ENCODE measurements at places on chromosomes 6 and 20. TPM values are rescaled to one million over a fixed set of nuclear protein-coding genes. Genes with fewer than 3 reads are reported as not detected.

Gene DNMT3B
- total RNA-seq, result 10.0 TPM

Gene CCN5
- not detected for total RNA-seq

Gene E2F1
- 74.5 TPM for total RNA-seq

Gene PAX1
- not detected for total RNA-seq

Gene SLC2A10
- total RNA-seq, result not detected

Gene DOP1A
- 18.9 TPM for total RNA-seq

Gene B4GALT5
- total RNA-seq, result 13.3 TPM

Gene TXLNB
- 0.65 TPM for total RNA-seq

Gene MYBL2
- total RNA-seq, result 129 TPM

Gene CTAGE9
- total RNA-seq, result not detected

Gene IBTK
- total RNA-seq, result 24.4 TPM

GRCh38 chr6:155327326-155328073 lies 13.2 kb upstream of the TFB1M start:
- DNase-seq, result peak; percentile 71

- DNase-seq, result peak; percentile 84
Measured at GRCh38 chr20:846894-847278, 13.4 kb downstream of the FAM110A start.

DNA sequence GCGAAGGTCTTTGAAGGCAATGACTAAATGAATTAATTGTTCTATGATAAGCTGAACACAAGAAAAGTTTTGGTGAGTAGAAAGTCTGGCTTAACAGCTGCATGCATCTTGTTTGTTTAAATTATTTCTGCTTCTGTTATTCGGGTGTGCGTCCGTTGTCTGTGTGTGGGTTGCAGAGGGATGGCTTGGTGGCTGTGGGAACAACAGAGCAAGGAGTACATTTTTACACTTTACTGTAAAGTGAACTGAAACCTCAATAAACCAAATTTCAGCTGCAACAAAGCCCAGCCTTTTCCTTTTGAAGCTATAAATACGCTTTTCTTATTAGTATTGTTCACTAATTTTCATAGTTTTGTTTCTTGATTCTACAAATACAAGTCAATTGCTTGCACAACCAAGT lies 3.5 kb upstream of the LAMP5 start:
- DNase-seq, result no peak

- DNase-seq, result peak; percentile 84
Measured at GRCh38 chr6:41602864-41603608, 35.2 kb upstream of the MDFI start.

- no peak for DNase-seq
Measured at GRCh38 chr6:135913785-135914184, 62.3 kb downstream of the PDE7B start.

DNA sequence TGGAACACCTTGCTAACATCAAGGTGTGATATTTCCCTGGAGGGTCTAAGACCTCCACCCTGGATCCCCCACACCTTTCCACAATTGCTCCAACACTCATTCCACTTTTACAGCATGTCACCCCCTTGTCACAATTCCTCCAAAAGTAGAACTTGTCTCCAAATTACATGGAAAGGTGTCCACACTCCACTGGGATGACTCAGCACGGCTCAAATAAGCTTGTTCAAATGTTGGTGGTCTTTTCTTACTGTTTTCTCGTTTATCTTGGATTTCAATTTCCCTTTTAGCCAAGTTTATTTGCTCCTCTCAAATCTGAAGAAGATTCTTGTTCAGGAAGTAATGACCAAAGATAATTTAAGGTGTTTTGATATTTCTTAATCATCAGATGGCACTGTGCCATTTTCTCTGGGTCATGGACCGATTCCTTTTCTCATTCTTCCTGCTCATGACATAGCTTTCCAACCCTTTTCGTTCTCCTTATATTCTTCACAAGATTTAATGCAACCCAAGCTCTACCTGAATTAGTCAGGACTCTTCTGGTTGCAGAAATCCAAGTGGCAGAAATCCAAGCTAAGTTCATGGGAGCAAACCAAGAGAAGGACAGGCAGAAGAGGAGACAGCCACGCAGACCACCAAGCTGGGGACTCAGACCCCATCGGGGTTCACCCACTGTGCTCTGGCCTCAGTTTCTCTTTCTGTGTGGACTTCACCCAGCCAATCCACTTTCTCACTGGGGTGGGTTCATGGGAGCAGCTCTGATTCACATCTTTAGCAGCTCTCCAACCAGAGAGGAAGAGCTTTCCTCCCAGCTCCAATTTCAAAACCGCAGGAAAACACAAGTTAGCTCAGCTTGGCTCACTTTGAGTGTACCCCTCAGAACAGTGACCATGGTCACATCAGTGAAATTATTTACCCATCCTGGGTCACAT lies 110.5 kb upstream of the CDYL start:
- DNase-seq, result no peak

- no peak for DNase-seq
Measured at GRCh38 chr20:61560361-61560853, 308.3 kb downstream of the CDH4 start.

DNA sequence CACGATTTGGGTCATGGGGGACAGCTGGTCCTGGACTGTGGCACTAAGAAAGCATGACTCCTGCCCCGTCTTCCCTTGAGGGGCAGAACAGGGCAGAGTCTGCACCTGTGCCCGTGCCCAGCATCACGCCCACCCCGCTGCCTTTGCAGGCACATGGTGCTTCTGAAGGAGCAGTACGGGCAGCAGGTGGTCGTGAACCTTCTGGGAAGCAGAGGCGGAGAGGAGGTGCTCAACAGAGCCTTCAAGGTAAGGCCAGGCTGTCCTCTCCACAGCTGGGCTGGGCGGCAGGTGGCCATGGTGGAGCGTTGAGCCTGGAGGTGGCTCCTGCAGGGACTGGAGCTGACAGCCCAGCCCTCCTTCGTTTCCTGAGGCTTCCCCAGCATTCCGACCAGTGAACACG lies 77.4 kb downstream of the SYNJ2 start:
- no peak for DNase-seq

- no peak for DNase-seq
Measured at GRCh38 chr20:19003366-19004336, 190.1 kb downstream of the SCP2D1 start.

DNA sequence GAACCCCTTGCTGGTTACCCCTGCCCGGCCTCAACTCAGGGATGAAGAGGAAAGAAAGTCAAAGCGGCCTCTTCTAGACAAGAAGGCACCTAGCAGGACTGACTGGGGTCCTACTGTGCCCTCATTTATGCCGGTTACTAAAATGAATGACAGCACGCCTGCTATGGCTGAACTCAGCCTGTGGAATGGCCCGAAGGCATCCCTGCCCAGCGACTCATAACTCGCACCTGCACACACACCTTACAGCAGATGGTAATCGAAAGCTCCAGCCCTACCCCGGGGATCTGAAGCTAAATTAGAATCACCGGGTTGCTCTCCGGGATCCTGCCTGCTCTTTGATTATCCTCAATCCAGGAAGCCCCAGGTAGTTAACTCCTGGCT lies 747 bp upstream of the TXNDC5 start:
- no peak for DNase-seq

DNA sequence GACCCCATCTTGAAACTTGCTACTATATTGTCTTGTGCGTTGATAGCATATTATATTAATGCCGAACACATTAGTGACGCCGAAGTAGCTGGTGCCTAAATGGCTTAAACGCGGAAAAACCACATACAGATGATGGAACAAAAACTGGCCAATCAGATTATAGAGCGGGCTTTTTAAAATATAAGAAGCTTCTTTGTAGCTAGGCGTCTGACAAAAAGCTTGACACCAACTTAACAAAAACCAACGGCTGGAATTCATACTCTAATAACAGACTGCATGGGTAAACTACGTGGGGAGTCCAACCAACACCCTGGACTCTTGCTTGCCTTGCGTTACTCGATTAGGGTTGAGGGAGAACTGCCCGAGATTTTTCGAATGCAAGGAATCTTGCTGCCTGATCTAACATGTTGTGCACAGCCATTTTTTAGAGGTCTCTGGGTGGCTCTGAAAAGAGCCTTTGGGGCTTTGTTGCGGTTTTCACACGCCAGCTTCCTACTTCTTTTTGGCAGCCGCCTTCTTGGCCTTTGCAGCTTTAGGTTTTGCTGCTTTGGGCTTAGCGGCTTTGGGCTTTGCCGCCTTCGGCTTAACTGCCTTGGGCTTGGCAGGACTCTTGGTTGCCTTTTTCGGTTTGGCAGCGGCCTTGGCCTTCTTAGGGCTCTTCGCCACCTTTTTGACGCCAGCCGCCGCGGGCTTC lies 45.7 kb downstream of the OR2B2 start:
- DNase-seq, result peak; percentile 81

GRCh38 chr6:96864216-96865054 lies 27.2 kb upstream of the GPR63 start:
- no peak for DNase-seq

GRCh38 chr6:79506251-79506650 lies 31.0 kb downstream of the LCA5 start:
- DNase-seq, result no peak

DNA sequence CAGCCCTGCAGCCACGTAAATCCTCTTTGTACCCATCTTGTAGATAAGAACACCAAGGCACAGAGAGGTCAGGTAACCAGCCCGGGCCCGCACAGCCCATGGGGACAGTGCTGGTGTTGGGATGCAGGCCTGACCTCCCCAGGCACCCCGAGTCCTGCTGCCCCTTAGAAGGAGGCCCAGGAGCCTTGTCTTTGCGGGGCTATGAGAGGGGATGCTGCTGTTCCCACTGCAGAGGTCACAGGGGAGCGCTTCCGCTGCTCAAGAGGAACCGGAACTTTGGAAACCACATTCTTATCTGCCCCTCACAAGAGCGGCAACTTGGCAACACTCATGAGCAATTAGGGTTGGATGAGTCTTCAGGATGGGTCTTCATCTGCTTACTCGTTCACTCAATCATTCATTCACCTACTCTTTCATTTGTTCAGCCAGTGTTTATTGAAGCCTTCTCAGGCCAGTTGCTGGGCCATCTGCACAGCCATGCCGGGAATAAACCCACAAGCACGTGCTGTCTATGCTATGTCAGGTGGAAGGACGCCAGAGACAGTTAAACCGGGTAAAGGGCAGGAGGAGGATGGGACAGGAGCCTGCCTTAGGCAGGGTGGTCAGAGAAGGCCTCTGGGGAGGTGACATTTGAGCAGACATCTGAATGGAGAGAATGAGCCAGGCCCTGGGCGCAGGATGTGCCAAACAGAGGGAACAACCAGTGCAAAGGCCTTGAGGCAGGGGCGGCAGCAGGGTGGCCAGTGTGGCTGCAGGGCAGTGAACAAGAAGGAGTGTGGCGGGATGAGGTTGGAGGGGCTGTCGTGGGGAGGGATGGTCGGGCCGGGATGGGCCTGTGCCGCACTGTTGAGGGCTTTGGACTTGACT lies 60.8 kb downstream of the RBM38 start:
- peak; percentile 65 for DNase-seq

DNA sequence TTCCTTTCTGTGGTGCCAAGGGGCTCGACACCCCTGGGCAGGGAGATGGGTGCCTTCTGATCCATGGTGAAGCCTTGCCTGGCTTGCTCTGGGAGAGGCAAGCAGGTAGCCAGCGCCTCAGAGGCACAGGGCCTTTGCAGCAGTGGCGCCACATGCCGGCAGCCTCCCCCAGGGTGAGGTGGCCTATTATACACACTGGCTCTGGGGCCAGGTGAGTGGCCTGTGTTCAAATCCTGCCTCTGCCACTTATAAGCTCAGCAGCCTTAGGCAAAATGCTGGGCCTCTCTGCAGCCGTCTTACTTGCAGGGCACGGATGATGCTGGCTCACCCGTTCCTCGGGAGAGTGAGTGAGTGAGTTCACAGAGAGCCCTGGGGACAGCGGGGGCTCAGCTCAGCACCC lies 176.9 kb downstream of the TFAP2C start:
- DNase-seq, result no peak

GRCh38 chr20:39778431-39778830 lies 816.3 kb downstream of the DHX35 start:
- DNase-seq, result no peak

- DNase-seq, result no peak
Measured at GRCh38 chr20:651713-652614, 1.0 kb downstream of the SRXN1 start.

- DNase-seq, result no peak
Measured at GRCh38 chr6:79894939-79895338, 52.4 kb downstream of the ELOVL4 start.

DNA sequence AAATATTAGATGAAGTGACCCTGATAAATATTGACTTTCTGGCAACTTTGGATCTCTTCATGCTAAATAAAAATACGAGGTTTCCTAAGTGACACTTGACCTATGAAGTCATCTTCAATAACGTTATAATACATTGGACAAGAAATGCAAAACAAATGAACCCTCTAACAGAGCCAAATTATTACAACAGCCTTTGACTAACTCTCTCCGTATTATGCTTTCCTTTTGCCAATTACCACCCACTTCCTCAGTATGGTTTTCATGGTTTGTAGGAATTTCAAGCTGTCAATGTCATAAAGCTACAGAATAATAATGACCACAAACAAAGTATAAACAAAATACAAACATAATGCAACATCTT lies 210.5 kb downstream of the MOXD1 start:
- no peak for DNase-seq

GRCh38 chr6:122615409-122615808 lies 5.2 kb downstream of the PKIB start:
- no peak for DNase-seq

- no peak for DNase-seq
Measured at GRCh38 chr20:45088247-45088646, 12.7 kb downstream of the KCNS1 start.

- DNase-seq, result peak; percentile 43
Measured at GRCh38 chr20:31516651-31517050, 2.4 kb downstream of the HM13 start.

- DNase-seq, result no peak
Measured at GRCh38 chr20:62782149-62782892, 14.0 kb upstream of the MRGBP start.

DNA sequence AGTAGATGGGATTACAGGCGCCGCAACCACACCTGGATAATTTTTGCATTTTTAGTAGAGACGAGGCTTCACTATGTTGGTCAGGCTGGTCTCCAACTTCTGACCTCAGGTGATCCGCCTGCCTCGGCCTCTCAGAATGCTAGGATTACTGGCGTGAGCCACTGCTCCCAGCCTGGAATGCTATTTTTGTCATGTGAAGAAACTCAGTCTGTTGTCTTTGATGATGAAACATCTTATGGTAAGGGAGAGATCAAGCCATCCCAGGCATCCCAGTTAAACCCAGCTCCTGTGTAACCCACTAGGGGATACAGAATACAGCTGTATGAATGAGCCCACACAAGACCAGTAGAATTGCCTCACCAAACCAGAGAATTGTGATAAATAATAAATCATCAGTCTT lies 83.6 kb upstream of the RBM24 start:
- no peak for DNase-seq

GRCh38 chr6:165692106-165692653 lies 29.1 kb upstream of the PDE10A start:
- no peak for DNase-seq

GRCh38 chr20:19937218-19937617 lies 79.9 kb upstream of the NAA20 start:
- DNase-seq, result peak; percentile 23

DNA sequence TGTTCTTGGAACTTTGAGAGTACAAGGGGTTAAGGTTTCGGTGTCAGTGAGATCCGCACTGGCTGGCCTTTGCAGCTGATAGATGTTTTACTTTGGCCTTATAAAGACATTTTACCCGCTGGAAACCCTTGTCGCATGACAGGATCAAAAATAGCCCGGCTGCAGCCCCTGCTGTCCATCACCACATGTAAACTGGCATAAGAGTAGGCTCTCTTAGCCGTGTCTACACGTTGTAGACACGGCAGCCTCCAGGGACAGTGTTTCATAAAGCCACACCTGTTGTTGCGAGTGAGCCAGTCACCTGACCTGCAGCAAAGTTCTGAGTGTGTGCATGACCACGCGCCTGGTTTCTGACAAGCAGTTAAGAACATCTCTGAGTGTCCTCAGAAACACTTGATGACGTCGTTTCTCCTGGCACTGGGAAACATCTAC lies 8.5 kb downstream of the RBM24 start:
- no peak for DNase-seq

Measured in activated CD8-positive, alpha-beta T cell treated with anti-CD3 and anti-CD28 coated beads, Interleukin-2, amount 10 ng/mL, durations not matched to agents 7 days and 5 days (primary cell).